Thyroid gland (tissue), 4 donors: ENCODE measurements at places on chromosomes 4 and X. TPM values are rescaled to one million over a fixed set of nuclear protein-coding genes. Genes with fewer than 3 reads are reported as not detected.

- DNase-seq = no peak
Observed at GRCh38 chr4:22130741-22131140, 182.2 kb upstream of the KCNIP4 start.

DNA sequence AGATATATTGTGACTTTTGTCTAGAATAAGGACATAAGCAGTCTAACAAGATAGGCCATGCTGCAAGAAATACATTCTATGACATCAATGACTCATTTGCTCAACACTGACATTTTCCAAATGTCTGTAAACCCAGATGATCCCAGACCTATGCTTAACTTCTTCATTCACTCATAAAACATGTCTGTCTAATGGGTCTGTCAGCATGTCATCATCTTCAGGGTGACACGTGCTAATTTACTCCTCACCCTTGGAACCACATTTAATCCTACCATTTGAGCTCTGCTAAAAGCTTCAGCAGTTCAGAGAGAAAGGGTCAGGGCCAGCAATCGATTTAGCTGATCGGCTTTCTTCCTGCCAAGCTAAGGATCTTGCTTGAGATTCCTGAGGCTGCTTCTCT is 109.4 kb upstream of the MAP3K15 start:
- DNase-seq = no peak

DNA sequence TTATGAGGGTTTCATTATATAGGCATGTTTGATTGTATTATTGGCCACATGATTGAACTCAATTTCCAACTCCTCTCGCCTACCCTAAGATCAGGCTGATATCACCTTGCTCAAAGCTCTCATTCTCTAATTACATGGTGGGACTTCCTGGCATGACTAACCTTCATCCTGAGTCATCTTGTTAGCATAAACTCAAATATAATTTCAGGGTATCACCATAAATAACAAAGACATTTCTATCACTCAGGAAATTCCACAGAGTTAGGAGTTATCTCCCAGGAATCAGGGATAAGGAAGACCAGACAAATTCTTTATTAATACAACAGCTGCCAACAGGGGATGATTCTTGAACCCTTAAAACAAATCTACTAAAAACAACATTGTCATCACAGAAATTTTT is 90.7 kb downstream of the NDST3 start:
- no peak for DNase-seq

DNA sequence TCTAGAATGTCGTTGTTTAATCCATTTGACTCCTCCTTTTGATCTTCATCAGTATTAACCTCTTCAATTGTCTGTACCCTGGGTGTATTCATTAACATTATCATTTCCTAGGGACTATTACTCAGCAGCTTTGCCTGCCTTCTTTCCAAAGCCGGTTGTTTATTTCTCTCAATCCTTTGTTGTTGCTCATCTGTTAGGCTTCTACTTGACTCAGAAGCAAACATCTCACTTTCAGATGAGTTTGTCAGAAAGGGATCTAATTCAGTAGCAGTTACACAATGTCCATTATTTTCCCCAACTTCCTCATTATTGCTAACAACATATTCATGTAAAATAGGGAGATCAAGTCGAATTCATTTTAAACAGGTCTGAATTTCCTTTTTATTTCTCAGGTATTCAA is 22.1 kb upstream of the HSD17B10 start:
- no peak for DNase-seq

- no peak for DNase-seq
Observed at GRCh38 chr4:4914059-4914820, 54.8 kb downstream of the MSX1 start.

- no peak for DNase-seq
Observed at GRCh38 chr4:151215295-151215694, 61.7 kb upstream of the PRSS48 start.

GRCh38 chr4:20273793-20274192 is 22.1 kb downstream of the SLIT2 start:
- no peak for DNase-seq

GRCh38 chrX:13587786-13588477 is 18.5 kb downstream of the EGFL6 start:
- DNase-seq = no peak

- no peak for DNase-seq
Observed at GRCh38 chrX:42946544-42947194, 168.7 kb upstream of the PPP1R2C start.

DNA sequence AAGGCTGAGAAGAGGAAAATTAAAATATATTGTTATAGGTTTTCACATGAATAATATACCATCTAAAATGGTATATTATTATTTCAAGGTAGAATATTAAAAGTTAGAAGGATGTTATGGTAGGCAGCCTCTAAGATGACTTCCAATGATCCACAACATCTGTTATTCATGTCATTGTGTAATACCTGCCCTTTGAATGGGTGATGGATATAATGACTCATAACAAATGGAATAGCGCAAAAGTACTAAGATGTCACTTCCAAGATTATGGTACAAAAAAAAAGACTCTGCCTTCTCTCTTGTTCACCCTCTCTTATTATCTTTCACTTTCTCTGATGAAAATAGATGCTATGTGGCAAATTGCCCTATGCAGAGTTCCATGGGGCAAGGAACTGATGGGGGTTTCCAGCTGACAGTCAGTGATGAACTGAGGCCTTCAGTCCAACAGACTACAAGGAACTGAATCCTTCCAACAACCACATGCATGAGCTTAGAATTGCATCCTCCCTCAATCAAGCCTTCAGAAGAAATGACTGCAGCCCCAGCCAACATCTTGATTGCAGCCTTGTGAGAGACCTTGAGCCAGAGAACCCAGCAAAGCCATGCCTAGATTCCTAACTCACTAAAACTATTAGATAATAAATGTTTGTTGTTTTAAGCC is 57.7 kb downstream of the HS6ST2 start:
- DNase-seq = no peak

DNA sequence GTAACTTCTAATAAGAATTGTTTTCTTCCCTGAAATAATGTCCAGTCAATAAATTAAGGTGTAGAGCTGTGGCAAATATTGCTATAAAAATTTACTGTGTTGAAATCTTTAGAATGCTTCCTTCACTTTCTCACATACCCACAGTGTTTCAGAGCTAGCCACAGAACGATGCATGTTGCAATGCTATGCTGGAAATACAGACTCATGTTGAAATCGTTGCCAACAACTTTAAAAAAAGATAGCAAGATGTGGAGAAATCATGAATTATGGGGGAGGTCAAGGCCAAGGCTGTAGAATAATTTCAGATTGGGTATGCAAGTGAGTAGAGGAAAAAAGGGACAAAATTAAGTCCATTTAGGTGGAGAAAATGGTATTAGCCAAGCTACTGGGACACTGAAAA is 204.8 kb downstream of the VEGFC start:
- no peak for DNase-seq

OTC gene
- 0.33 TPM for total RNA-seq

KLHL8 gene
- 27.9 TPM for total RNA-seq

SAGE1 gene
- total RNA-seq = not detected

VEGFD gene
- 2.0 TPM for total RNA-seq

N4BP2 gene
- total RNA-seq = 20.4 TPM
